ENCODE measurements at places on chromosomes 4 and X. TPM values are rescaled to one million over a fixed set of nuclear protein-coding genes. Genes with fewer than 3 reads are reported as not detected.
A peak's percentile ranks its signal among the peaks of the same experiment; 100 is the strongest.

FGF5 gene
- not detected for total RNA-seq

PLXNB3 gene
- 8.2 TPM for total RNA-seq

TMEM35A gene
- not detected for total RNA-seq

ZFP42 gene
- not detected for total RNA-seq

PCDH18 gene
- not detected for total RNA-seq

TMEM156 gene
- total RNA-seq: 12.0 TPM

GRCh38 chr4:184472614-184473498 lies 1.5 kb downstream of the IRF2 start:
- H3K4me1 ChIP-seq: peaks cover 46% of the 10 kb centered on the region
- DNase-seq: peak; percentile 72
- H3K4me3 ChIP-seq: peak overlapping the region; percentile 86
- peak overlapping the region; percentile 89 for H3K27ac ChIP-seq
- peaks cover 44% of the 10 kb centered on the region for H3K36me3 ChIP-seq

GRCh38 chrX:154374313-154375155 lies at the start of gene FLNA:
Gene FLNA (minus strand): TSS chrX:154374634. CDS start chrX:154371245, 3,389 bp downstream.
- DNase-seq: peak; percentile 31
- peak within 1 kb of the TSS; percentile 49 for H3K27ac ChIP-seq
- no peaks in the 10 kb centered on the region for H3K27me3 ChIP-seq
- peaks cover 12% of the 10 kb centered on the region for H3K36me3 ChIP-seq
- H3K4me1 ChIP-seq: peaks cover 21% of the 10 kb centered on the region

GRCh38 chr4:61531188-61531587 lies 331.1 kb downstream of the ADGRL3 start:
- no peak overlapping the region for H3K4me3 ChIP-seq
- no peaks in the 10 kb centered on the region for H3K36me3 ChIP-seq
- H3K27ac ChIP-seq: no peak overlapping the region
- H3K27me3 ChIP-seq: no peaks in the 10 kb centered on the region

GRCh38 chr4:188408244-188409030 lies 269.2 kb downstream of the TRIML1 start:
- H3K27ac ChIP-seq: no peak overlapping the region
- no peaks in the 10 kb centered on the region for H3K27me3 ChIP-seq
- no peak for DNase-seq
- H3K4me1 ChIP-seq: no peaks in the 10 kb centered on the region

DNA sequence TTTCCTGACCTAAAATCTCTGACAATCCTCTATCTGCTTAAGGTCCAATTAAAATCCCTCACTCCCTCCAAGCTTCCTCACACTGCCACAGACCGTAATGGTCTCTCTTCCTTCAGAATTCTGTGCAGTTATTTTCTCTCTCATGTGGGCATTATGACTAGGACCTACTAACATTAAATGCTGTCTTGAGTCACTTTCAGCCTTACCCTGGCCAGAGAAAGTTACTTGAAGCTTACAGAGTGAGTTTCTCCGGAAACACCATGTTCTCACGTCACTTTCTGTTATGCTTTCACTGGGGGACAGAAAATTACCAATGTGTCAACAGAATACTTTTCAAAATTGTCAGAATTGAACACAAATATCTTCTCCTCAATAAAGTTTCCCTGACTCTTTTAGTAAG lies 271.8 kb downstream of the INPP4B start:
- DNase-seq: no peak
- H3K27ac ChIP-seq: no peak overlapping the region
- H3K4me1 ChIP-seq: peaks cover 10% of the 10 kb centered on the region
- no peaks in the 10 kb centered on the region for H3K27me3 ChIP-seq

GRCh38 chrX:71252221-71252620 lies 1.7 kb downstream of the ZMYM3 start:
- peak overlapping the region; percentile 89 for H3K4me3 ChIP-seq
- peaks cover 8% of the 10 kb centered on the region for H3K36me3 ChIP-seq
- DNase-seq: no peak

DNA sequence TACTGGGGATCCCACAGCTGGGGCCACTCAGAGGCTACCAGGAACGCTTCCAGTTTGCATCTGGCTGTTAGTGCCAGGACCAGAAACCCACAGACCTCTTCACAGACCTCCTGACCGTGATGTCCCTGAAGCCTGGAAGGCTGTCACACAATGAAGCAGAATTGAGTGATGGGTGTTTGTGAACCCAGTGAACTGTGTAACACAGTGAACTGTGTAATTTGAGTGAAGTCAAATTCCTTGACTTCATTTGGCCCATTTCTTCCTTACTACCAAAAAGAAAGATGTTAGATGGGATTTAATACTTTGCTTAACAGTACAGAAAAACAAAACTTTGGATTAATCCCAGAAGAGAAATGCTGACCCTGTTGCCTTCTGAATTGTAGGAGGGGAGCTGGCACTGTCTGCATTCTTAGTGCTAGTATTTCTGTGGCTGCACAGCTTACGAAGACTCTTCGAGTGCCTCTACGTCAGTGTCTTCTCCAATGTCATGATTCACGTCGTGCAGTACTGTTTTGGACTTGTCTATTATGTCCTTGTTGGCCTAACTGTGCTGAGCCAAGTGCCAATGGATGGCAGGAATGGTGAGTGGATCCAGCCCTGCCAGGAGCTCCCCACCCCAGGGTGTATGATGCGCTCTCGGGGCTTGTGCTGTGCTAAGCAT lies 17.8 kb downstream of the SRD5A3 start:
- no peaks in the 10 kb centered on the region for H3K27me3 ChIP-seq
- no peak for DNase-seq
- peaks cover 6% of the 10 kb centered on the region for H3K36me3 ChIP-seq
- H3K4me3 ChIP-seq: no peak overlapping the region
- H3K27ac ChIP-seq: no peak overlapping the region

GRCh38 chrX:108875548-108875947 lies 139.2 kb upstream of the IRS4 start:
- no peak for DNase-seq
- no peak overlapping the region for H3K27ac ChIP-seq
- no peaks in the 10 kb centered on the region for H3K36me3 ChIP-seq
- no peaks in the 10 kb centered on the region for H3K4me1 ChIP-seq

DNA sequence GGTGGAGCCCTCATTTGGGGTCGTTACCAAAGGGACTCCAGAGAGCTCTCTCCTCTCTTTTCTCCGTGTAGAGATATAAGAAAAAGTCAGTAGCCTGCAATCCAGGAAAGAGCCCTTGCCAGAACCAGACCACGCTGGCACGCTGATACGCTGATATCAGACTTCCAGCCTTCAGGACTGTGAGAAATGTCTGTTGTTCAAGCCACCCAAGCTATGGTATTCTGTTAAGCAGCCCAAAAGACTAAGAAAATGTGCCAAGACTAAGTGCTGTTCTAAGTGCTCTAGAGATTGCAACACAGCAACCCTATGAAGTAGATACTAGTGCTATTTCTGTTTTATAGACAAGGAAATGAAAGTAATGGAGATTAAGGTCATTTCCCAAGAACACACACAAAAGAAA lies 205.7 kb downstream of the CAMK2D start:
- no peaks in the 10 kb centered on the region for H3K4me1 ChIP-seq
- peaks cover 9% of the 10 kb centered on the region for H3K36me3 ChIP-seq
- DNase-seq: no peak
- H3K4me3 ChIP-seq: no peak overlapping the region
- no peak overlapping the region for H3K27ac ChIP-seq
- no peaks in the 10 kb centered on the region for H3K27me3 ChIP-seq

GRCh38 chrX:18390941-18391538 lies 34.4 kb upstream of the CDKL5 start:
- peak; percentile 74 for DNase-seq
- H3K4me1 ChIP-seq: no peaks in the 10 kb centered on the region
- no peaks in the 10 kb centered on the region for H3K36me3 ChIP-seq
- no peaks in the 10 kb centered on the region for H3K27me3 ChIP-seq

DNA sequence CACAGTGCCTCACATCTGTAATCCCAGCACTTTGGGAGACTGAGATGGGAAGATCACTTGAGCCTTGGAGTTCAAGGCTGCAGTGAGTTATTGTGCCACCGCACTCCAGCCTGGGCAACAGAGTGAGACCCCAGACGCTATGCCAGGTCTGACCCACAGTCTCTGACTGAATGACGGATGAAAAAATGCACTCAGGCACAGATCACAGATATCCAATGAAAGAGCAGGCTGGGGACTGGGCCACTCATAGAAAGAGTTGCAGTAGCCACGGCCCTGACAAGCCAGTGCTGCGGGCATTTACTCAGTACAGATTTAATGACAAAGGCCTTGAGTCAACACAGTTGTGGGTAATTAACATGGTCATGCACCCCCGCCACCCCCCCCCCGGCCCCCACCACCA lies 22.7 kb downstream of the NUDT6 start:
- no peak overlapping the region for H3K27ac ChIP-seq
- no peak for DNase-seq
- no peaks in the 10 kb centered on the region for H3K36me3 ChIP-seq
- H3K27me3 ChIP-seq: no peaks in the 10 kb centered on the region

DNA sequence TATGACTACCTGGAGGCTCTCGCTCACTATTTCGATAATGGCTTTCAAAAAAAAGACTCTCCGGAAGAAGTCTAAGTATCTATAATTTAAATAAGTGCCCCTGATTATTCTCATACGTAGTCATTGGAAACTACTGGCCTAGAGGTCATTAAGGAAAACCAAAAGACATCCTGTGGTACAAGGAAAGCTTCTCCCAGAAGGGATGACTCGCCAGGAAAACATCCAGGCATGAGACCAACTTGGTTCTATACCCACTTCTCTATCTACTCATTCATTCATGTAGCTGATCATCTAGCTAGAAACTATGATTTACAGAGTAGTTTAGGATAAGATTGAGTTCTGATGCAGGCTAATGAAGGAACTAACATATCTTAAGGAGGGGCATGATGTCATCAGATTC lies 37.7 kb downstream of the SOX3 start:
- H3K27ac ChIP-seq: no peak overlapping the region
- no peaks in the 10 kb centered on the region for H3K27me3 ChIP-seq
- H3K4me1 ChIP-seq: no peaks in the 10 kb centered on the region
- no peak overlapping the region for H3K4me3 ChIP-seq
- no peaks in the 10 kb centered on the region for H3K36me3 ChIP-seq

GRCh38 chr4:73979407-73979957 lies 2.3 kb downstream of the PF4 start:
- H3K36me3 ChIP-seq: no peaks in the 10 kb centered on the region
- H3K4me3 ChIP-seq: no peak overlapping the region
- peaks cover 5% of the 10 kb centered on the region for H3K27me3 ChIP-seq
- H3K4me1 ChIP-seq: no peaks in the 10 kb centered on the region

DNA sequence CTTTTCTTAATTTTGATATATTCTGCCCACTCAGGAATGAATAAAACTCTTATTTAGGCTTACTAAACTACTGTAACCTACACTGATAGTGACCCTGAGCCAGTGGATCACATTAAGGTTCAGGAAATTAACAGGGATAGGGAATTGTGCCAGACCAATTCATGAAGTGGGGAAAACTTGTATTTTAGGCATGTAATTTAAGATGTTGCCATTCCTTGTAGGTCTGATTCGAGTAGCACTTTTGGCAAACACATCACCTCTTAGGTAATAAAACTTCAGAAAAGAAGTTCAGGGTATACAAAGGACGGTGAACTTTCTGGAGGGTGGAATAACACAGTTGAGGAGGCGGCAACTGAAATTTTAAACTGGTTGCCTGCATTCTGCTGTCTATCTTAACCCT lies 54.9 kb downstream of the MND1 start:
- H3K4me3 ChIP-seq: no peak overlapping the region
- DNase-seq: no peak
- no peak overlapping the region for H3K27ac ChIP-seq
- H3K4me1 ChIP-seq: peaks cover 12% of the 10 kb centered on the region
- no peaks in the 10 kb centered on the region for H3K27me3 ChIP-seq
- peaks cover 9% of the 10 kb centered on the region for H3K36me3 ChIP-seq

Data from activated CD8-positive, alpha-beta T cell treated with anti-CD3 and anti-CD28 coated beads for 36 hours (primary cell).